NCI-H69 (cell line): ENCODE measurements at places on chromosomes 2 and 18.
A peak's percentile ranks its signal among the peaks of the same experiment; 100 is the strongest.

GRCh38 chr2:14306268-14306861 lies 326.2 kb upstream of the LRATD1 start:
- no peak for DNase-seq

GRCh38 chr2:28613633-28614501 lies 118.0 kb downstream of the PLB1 start:
- no peak for DNase-seq

DNA sequence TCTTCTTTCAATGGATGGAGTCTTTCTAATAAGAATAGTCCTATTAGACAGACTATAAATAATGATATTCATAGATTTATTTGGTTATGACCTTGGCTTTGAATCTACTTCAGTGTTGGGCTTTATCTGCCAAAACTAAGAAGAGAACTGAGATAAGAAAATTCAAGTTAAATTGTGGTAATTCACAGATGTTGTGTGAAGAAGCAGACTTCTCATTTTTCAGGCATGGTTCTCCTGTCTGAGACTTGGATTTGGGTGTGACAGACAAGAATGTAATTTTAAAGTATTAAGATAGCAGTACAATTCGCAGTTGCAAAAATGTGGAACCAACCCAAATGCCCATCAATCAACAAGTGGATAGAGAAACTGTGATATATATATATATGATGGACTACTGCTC lies 124.7 kb downstream of the QPCT start:
- DNase-seq: no peak

DNA sequence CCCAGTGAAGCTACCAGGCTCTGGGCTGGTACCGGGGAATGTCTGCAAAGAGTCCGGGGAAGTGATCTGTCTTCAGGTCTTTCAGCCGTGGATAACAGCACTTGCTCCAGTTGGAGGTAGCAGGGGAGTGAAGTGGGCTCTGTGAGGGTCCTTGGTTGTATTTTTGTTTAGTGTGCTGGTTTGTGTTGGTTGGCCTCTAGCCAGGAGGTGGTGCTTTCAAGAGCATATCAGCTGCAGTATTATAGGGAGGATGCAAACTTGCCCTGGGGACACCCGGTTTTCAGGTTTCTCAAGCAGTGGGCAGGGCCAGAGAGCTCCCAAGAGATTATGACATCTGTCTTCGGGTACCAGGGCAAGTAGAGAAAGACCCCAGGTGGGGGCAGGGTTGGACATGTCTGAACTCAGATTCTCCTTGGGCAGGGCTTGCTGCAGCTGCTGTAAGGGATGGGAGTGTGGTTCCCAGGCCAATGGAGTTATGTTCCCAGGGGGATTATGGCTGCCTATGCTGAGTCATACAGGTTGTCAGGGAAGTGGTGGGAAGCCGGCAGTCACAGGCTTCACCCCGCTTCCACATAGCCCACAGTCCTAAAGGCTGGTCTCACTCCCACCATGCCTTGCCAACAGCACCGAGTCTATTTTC lies 34.4 kb downstream of the ACAA2 start:
- DNase-seq: peak; percentile 26

GRCh38 chr18:6286585-6286984 lies 128.1 kb downstream of the L3MBTL4 start:
- DNase-seq: no peak

DNA sequence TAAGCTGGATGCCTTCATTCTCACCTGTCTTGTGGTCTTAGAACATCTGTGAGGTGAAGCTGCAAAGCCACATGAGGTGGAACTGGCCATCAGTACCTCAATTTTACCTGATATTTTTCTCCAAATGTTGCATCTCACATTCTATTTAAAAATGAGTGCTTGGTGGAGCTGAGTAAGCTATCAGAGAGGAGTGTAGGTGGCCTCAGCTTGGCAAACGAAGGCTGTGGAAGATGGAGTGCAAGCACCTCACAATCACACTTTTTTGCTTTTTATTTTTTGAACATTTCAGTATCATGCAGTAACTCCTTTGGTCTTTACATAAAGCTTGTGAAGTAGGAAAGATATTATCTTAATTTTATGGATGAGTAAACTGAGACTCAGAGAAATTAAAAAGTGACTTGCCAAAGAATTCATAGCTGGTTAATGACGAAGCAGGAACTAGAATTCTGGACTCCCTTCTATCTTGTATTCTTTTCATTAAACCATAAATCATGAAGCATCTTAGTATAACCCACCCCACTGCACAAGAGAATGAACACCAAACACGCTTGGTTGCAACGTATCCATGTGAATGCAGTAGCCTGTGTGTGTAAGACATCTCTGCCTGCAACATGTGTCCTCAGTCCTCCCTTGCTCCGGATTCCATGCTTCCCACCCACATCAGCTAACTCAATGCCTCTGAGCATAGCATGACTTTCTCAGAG lies 27.2 kb downstream of the C2orf49 start:
- no peak for DNase-seq

DNA sequence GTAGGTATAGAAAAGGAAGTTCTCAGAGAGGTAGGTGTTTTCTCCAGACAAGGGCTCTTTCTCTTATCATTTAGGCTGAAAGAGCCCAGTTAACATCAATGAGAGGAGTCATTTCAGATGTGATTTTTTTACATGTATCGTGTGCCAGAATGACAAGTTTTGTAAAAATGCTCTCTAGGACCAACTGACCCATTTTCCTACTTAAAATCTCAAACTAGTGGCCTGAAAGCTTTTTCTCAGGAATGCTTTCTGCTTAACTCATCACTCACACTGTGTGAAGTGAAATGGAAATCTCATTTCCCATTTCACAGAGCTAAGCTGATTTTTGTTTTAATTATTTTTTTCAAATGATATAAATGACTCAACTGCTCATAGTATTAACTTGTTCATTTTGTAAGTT lies 128.7 kb upstream of the CYP26B1 start:
- DNase-seq: no peak

GRCh38 chr18:39966275-39966674 lies 1988.8 kb upstream of the PIK3C3 start:
- DNase-seq: peak; percentile 49

- no peak for DNase-seq
These were observed 19.4 kb upstream of the PRLH start for GRCh38 chr2:237546876-237547395.

GRCh38 chr18:35497027-35497369 lies 762 bp downstream of the INO80C start:
- peak; percentile 77 for DNase-seq

GRCh38 chr2:181586569-181587081 lies 70.3 kb downstream of the CERKL start:
- peak; percentile 98 for DNase-seq

GRCh38 chr2:214138779-214139178 lies 272.1 kb upstream of the VWC2L start:
- DNase-seq: no peak

- DNase-seq: no peak
These were observed 12.1 kb downstream of the PXDN start for GRCh38 chr2:1731963-1732768.

- no peak for DNase-seq
These were observed 125.5 kb upstream of the SERTAD2 start for GRCh38 chr2:64779117-64779690.

DNA sequence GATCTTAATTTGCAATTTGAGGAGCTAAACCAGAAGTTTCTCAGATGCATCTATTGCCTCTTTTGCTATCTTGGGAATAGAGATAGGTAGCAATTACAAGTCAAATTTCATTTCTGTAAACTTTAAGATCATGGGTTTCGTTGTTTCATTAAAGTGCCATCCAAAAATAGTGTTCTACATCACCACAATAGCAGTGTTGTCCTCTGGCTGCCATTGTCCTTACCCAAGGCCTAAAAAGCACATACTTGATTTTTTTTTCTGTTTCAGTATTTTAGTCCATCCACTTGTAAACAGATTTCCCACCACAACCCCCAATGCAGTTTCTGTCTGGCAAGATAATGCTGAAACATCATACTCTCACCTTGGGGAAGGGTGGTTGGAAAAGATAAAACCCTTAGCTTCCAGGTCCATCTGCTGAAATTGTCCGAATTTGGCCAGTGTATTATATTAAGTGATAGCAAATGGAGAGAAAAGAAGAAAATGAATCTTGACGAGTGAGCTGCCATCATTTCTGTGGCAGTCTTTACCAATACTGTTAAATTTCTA lies 136.2 kb downstream of the LCLAT1 start:
- DNase-seq: no peak

- DNase-seq: peak; percentile 73
These were observed 185.6 kb upstream of the COPS8 start for GRCh38 chr2:236899950-236900640.

GRCh38 chr2:182668671-182669070 lies 47.4 kb upstream of the DNAJC10 start:
- peak; percentile 92 for DNase-seq

DNA sequence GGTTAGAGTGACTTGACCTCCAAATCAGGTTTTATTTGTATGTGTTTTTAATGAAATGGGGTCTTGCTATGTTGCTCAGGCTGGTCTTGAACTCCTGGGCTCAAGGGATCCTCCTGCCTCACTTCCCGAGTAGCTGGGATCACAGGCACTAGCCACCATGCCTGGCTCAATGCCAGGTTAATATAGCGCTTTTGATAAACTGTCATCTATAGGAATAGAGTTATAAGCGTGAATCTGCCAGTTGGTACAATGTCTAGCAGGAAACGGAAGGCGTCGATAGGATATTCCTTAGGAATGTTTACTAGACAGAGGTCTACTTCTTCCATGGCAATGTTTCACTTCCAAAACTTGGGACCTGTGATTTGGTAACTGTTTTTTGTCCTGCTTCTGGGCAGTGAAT lies 25.5 kb downstream of the CLUL1 start:
- no peak for DNase-seq

GRCh38 chr2:50148632-50149031 lies 883.3 kb downstream of the NRXN1 start:
- DNase-seq: no peak

GRCh38 chr2:74391580-74392448 lies 11.7 kb upstream of the DCTN1 start:
- DNase-seq: peak; percentile 84

DNA sequence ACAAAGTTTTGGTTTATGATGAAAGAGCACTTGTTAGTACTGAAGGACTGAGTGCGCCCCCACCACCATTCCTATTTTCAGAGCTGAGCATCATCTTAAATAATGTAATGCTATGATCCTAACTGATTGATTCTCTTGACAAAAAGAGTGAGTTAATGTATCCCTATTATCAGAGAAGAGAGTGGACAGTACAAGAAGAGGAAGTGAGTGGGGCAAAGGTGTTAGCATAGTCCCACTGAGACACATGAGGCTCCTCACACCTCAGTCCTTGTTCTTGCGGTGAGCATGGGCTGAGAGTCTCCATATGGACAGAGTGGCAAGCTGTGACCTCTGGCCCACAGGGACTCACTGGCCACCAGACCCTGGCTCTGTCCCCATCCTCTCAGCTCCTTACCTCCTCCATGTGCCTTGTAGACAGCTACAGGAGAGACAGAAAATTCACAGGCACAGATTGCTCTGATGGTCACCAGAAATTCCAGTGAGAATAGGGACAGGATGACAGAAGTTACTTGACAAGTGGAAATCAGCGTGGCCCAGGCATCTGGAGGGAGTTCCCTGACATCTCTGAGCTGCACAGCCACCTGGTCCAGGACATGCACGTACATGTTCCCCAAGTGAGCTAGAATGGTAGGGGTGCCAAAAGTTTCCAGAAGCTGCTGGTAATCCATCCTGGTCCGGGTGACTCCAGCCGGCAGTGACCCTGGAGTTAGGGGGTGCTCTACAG lies 32.6 kb downstream of the NAPG start:
- DNase-seq: no peak

DNA sequence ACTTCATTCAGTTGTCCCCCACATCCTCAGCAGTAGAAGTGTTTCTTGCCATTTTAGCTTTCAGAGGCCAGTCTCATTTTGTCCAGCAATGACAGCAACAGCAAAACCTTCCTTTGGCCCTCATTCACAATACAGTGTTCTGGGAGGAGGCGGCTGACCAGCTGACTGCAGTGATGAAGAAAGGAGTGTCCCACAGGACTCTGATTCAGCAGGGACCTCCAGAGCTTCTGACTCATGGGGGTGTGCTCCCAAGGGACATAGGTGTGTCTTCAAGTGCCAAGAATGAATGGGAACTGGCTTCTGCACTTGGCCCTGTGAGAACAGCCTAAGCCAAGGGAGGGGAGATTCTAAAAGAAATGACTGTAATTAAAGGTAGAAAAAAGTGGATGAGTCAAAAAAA lies 147.0 kb upstream of the PELI1 start:
- no peak for DNase-seq

GRCh38 chr2:74777161-74777900 lies 56.6 kb upstream of the HK2 start:
- DNase-seq: no peak

DNA sequence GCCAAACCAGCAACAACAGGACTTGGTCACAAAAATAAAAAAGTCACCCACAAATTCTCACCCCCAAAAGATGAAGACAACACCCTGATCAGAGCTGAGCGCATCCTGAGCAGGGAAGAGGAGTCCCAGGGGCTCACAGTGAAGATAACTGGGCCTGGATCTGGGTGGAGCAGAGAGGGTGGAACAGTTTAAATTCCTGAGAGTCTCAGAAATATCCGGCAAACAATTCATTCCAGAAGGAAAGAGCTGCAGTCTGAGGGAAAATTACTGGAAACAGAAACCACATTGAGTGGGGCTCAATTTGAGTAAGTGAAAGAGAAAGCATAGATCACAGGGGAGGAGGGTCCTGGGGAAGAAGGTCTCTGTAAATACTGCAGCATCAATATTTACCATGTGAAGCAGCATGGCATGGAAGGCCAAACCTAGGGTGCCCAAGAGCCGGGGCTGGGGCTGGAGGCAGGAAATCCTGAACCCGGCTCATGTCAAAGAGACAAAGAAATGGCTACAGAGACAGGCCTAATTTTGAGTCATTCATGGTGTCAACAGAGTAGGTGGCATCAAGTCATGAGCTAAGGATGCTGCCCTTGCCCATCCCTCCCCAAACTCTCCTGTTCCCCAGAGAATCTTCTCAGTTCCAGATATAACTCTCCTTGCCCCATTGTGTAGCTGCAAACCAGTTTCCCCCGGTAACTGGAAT lies 61.4 kb upstream of the ZBTB7C start:
- no peak for DNase-seq

DNA sequence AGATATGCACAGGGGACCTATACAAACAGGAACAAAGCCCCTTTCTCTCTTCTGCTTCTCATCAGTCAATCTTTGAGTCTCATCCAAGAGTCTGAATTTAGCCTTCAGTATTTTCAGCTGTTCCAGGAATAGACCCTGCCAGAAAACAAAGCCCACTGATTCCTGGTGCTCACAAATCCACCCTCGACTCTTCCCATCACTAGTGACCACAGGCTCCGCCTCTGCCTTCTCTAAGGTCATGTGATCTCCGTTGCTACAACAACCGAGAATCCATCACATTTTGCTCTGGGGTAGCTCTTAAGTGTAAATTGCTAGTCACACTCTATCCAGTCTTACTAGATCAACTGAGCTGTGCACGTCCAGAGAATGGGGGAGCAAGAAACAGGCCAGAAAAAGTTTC lies 46.4 kb upstream of the SPTBN1 start:
- DNase-seq: peak; percentile 51

GRCh38 chr18:8696749-8697211 lies 8.6 kb upstream of the MTCL1 start:
- DNase-seq: peak; percentile 80

- DNase-seq: no peak
These were observed 60.0 kb downstream of the CEP192 start for GRCh38 chr18:13051159-13051558.
